Endothelial cell of umbilical vein (primary cell): ENCODE measurements at places on chromosomes 1 and 21. TPM values are rescaled to one million over a fixed set of nuclear protein-coding genes. Genes with fewer than 3 reads are reported as not detected.

- no peak for DNase-seq
Measured at GRCh38 chr1:165289556-165289955, 67.0 kb downstream of the LMX1A start.

DNA sequence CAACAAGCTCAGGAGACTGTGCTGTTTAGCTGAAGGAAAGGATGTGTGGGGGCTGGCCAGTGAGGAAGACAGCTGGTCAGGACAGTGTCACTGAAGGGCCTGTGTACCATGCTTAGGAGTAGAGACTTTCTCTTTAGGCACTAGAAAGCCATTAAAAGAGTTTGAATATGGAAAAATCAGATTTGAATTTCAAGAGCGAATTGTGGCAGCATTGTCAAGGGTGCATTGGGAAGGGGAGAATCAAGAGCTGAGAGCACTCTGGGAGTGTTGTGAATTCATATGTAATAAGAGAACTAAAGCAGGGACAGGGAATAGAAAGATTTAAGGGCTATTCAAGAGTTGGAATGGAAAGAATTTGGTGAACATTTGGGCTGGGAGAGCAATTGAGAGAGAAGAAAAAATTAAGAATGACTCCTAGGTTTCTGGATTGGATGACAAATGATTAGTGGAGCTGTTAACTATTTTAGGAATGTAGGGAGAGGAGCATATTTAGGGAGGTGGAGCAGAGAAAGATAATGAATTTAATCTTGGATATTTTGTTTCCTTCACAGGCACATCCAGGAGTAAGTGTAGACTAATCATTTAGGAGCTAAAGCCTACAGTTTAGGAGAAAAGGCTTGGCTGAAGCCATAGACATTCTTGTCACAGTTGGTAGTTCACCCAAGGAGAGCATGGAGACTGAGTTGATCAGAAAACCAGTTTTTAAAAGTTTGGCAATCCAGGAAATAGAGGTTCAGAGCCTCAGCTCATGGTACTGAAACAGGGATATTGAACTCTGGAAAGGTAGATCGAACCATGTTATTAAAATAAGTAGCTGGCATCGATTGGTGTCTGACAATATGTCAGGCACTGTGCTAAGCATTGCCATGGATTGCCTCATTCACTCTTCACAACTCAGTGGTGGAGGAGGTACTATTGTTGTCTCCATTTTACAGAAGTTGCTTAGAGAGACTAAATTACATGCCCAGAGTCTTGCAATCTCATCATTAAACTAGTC lies 23.1 kb upstream of the TOR3A start:
- DNase-seq, result no peak

GRCh38 chr1:166090244-166090643 lies 76.6 kb downstream of the FAM78B start:
- no peak for DNase-seq

- DNase-seq, result no peak
Measured at GRCh38 chr1:80988926-80989325, 811.8 kb upstream of the ADGRL2 start.

DNA sequence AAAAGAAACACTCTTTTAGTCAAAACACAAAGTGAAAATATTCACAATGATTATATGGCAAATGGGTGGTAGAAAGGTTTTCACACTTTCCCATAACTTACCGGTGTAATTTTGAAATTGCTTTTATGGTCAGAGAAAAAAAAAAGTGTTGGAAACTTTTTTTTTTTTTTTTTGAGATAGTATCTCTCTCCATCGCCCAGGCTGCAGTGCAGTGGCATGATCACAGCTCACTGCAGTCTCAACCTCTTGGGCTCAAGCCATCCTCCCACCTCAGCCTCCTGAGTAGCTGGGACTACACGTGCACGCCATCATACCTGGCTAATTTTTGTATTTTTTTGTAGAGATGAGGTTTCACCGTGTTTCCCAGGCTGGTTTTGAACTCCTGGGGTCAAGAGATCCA lies 3.3 kb downstream of the IFNGR2 start:
- no peak for DNase-seq

DNA sequence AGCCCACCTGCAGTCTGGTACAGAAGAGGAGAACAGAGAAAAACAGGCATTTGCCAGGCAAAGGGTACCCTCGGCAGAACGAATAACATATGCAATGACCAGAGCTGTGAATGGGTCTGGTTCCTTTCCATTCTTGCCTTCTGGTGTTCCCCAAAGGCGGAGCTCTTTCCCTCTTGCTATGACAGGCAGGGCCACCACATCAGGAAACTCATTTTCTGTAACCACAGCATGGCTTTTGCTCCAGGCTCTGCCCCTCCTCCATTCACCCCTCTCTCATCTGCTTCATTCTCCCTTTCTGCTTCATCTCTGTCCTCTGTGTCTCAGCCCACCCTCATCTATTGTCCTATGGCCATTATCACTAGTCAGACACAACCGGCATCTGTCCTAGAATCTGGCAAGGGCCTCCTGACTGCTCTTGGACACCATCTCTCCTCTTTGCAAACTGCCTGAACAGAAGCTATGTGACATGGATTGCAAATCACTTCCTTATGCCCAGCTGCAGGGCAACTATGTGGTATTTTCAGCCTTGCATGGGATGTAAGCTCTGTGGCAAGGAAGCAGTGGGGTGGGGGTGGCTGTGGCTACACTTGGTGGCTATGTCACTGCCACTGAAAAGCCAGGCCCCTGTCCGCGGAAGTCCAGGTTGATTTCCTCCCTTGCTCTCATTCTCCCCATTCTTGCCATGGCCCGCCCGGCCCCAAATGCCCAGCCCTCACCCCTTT lies 78.8 kb upstream of the ABCD3 start:
- DNase-seq, result no peak

DNA sequence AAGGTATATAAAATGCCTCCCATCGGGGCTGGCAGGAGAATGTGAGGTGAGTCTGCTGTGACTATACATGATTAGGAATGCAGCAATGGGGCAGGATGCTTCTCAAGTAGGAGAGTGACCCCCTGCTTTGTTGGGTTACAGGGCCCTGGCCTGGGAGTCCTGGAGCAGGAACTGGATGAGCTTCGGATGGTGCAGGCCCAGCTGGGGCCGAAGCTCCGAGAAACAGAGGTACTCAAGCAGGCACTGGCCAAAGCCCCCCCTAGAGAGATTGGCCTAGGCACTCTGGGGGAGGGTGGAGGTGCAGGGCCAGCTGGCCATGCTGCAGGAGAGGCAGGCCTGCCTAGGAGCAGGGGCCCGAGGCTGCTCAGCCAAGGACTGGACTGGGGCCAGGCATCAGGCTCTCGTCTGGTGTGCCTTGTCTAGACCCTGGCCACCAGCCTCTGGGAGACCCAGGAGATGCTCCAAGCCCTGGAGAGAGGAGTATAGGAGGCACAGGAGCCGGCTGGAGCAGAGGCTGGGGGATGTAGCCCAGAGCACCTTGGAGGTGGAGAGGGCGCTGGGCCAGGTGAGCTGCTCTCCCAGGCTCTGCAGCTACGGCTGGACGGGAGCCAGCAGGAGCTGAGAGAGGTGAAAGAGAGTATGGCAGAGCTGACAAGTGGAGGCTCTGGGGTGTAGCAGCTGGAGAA lies 32.8 kb upstream of the PKP1 start:
- DNase-seq, result no peak

GRCh38 chr1:179079113-179079761 lies 2.6 kb upstream of the TOR3A start:
- peak; percentile 69 for DNase-seq

- no peak for DNase-seq
Measured at GRCh38 chr1:2526824-2527555, 594 bp upstream of the PANK4 start.

- DNase-seq, result no peak
Measured at GRCh38 chr1:2183937-2184334, 10.6 kb downstream of the FAAP20 start.

DNA sequence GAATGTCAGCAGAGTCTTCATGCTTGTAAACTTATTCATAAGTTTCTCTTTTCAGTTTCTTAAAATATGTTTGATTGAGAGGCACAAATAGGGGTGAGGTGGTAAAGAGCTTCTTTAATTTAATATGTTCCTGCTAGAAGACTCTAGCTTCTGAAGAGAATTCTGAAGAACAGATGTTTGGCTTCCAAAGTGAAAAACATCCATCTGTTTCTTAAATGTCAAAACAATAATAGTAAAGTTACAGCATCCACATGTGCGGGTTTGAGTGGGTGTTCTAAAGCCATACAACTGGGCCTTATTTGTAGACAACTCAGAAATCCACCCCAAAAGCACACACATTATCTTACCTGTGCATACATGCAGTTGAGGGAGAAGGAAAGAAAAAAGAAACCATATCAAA lies 144.0 kb upstream of the ADGRL4 start:
- no peak for DNase-seq

- DNase-seq, result no peak
Measured at GRCh38 chr1:77044133-77044849, 174.9 kb downstream of the PIGK start.

GRCh38 chr1:93876244-93876643 lies 2.8 kb downstream of the DNTTIP2 start:
- DNase-seq, result no peak

DNA sequence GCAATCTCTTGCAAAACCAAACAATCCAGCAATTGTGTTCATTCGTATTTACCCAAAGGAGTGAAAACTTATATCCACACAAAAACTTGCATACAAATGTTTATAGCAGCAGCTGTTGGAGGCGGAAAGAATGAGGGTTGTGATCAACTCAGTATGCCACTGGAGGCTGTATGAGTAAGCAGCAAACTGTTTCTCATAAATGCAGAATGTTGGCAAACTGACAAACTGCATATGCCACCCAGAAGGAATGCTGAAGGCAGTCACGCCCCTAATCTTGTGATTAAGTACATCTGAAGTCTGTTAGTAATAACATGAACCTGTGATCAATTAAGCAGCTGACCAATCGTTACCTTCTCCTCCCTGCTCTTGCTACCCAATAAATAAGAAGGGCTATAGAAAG lies 60.5 kb upstream of the CR2 start:
- peak; percentile 91 for DNase-seq

DNA sequence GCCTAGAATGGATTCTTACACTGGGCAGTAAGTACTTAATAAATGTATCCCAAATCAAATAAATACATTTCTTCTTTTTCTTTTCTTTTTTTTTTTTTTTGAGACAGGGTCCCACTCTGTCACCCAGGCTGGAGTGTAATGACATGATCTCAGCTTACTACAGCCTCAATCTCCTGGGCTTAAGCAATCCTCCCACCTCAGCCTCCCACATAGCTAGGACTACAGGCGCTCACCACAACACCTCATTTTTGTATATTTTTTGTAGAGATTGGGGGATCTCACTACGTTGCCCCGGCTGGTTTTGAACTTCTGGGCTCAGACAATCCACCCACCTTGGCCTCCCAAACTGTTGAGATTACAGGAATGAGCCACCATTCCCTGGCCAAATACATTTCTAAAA lies 63.7 kb upstream of the LGALS8 start:
- no peak for DNase-seq

DNA sequence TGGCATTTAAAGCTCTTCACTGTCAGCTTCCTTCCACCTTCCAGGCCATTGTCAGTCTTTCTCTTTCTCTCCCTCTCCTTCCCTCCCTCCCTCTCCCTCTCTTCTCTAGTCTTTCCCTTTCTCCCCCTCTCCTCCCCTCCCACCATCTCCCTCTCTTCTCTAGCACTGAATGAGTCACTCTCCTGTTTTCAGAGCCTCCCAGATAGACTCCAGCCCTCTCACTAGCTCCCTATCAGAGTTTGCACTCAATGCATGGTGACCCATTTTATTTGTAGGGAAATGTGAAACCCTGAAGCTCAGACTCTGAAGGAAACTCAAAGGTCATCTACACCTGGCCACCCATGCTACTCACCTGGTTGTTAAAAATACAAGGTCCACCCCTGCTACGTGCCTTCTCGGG lies 4.4 kb upstream of the MATN1 start:
- DNase-seq, result peak; percentile 35

- DNase-seq, result no peak
Measured at GRCh38 chr1:63012339-63012738, 228.4 kb downstream of the ATG4C start.

DNA sequence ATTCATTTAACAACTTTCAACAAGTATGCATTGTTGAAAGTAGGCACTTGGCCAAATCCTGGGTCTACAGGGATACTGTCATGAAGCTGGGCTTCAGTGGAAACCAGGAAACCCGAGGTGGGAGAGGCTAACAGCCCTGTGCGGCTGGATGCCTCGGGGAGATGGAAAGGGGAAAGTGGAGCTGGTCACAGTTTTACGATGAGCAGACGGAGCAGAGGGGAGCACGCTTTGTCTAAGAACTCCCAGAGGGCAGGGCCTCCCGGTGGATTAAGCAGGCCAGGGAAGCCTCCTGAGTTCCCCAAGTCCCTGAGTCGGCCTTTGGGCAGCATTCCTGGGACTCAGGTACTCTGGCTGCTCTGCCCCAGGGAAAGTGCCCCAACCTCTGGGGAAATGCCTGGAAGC lies 23.8 kb downstream of the STUM start:
- no peak for DNase-seq

GRCh38 chr1:158310623-158311022 lies 20.7 kb downstream of the CD1B start:
- DNase-seq, result no peak

GRCh38 chr1:10836726-10837125 lies 40.3 kb upstream of the CASZ1 start:
- no peak for DNase-seq

- no peak for DNase-seq
Measured at GRCh38 chr1:228306275-228307217, 98.7 kb downstream of the OBSCN start.

DNA sequence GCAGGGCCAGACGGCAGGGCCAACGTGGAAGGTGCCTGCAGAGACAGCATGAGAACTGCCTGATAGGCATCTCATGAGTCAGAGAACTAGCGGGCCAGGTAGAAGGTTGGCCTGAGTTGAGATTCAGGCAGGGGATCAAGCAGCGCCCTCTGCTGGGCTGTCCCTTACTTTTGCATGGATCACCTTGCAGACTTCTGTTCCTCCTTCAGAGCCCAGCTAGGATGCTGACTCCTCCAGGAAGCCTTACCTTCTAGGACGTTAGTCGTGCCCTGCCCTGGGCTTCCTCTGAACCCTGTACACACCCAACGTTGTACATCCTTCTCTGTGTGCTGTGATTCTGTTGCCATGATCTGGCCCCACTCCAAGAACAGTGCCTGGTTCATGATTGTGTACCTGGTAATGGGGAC lies 231.3 kb upstream of the VAMP3 start:
- DNase-seq, result peak; percentile 34

The COL9A2 gene
- 0.64 and 1.3 TPM in 2 replicates for total RNA-seq

The CD53 gene
- not detected in 2 replicates for total RNA-seq

The PKN2 gene
- total RNA-seq, result 47.3 and 49.1 TPM in 2 replicates

The KLHDC8A gene
- not detected in 2 replicates for total RNA-seq

The TPTE gene
- total RNA-seq, result not detected in 2 replicates

The STRIP1 gene
- 38.9 and 42.1 TPM in 2 replicates for total RNA-seq

The C1orf141 gene
- total RNA-seq, result not detected in 2 replicates

The SPATA46 gene
- total RNA-seq, result not detected in 2 replicates

The CD1C gene
- total RNA-seq, result not detected in 2 replicates

The KCNC4 gene
- 12.3 and 22.5 TPM in 2 replicates for total RNA-seq
